ENCODE measurements at places on chromosomes 3 and 15.

GRCh38 chr3:71423151-71423906 is 160.2 kb downstream of the FOXP1 start:
- DNase-seq, result no peak

- no peak for DNase-seq
Observed at GRCh38 chr3:138135833-138136194, 3.6 kb upstream of the A4GNT start.

DNA sequence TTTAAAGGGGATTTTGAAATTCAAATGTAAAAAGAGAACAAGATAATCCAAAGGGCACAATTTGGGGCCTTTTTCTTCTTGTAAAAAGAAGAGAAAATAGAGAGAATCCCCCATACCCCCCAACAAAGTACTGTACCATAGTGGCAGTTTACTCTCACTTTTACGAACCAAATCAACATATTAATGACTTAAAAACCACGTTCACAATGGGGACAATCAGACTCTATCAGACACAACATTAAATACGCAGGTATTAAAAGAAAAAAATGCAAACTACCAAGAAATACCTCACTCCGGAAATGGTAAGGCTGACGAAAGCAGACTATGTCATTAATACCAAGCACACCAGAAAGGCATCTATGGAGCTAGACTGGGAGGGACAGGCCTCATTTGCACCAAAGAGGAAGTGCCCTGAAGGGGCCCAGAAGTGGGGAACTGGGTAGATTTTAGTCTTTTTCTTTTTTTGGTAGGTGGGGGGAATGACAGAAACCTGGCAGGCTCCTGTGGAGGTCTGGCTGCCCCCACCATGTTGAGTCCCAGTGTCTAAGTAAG is 134.3 kb downstream of the TIGIT start:
- DNase-seq, result no peak

DNA sequence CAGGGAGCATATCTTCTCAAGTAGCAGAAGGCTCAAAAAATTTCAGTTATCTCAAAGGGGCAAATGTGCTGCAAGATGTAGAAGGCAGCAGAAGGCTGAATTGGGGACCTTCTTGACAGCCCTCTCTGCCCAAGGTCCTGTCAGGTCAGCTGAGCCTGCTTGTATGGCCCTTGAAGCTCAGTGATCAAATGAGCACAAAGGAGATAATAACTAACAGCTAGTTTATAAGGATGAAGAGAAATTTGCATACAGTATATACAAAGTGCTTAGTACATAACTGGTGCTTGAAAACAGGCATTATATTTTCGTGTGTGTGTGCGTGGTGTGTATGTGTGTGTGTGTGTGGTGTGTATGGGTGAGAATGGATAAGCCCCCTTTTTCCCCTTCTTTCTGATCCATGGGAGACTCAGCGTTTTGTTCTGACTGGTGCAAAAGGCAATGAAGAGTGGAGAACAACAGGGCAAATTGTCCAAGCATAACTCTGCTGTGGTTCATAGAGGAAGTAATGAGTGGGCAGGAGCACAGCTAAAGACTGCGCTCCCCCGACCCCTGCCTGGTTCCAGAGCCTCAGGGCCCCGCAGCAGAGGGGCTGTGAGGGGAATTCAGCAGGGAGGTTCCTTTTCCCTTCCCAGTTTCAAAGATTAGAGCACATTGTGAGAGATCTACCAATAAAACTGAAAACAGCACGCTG is 356.8 kb upstream of the NR2F2 start:
- no peak for DNase-seq

- no peak for DNase-seq
Observed at GRCh38 chr3:141313093-141313683, 55.1 kb upstream of the ZBTB38 start.

DNA sequence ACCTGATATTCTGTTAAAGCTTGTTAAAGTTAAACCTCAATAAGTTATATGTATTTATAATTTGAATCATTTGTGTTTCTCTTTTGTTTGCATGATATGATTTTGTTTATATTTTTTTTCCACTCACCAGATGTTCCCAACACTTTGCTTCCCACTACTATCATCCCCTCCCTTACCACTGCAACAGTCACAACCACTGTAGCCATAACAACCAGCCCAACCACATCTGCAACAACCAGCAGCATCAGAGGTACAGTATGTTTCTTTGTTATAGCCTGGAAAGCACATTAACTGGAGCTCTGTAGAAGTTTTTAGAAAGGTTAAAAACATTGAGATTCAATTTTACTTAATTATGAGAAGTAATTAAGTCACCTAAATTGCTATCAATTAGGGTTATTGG is 1011.9 kb downstream of the VGLL3 start:
- DNase-seq, result no peak

DNA sequence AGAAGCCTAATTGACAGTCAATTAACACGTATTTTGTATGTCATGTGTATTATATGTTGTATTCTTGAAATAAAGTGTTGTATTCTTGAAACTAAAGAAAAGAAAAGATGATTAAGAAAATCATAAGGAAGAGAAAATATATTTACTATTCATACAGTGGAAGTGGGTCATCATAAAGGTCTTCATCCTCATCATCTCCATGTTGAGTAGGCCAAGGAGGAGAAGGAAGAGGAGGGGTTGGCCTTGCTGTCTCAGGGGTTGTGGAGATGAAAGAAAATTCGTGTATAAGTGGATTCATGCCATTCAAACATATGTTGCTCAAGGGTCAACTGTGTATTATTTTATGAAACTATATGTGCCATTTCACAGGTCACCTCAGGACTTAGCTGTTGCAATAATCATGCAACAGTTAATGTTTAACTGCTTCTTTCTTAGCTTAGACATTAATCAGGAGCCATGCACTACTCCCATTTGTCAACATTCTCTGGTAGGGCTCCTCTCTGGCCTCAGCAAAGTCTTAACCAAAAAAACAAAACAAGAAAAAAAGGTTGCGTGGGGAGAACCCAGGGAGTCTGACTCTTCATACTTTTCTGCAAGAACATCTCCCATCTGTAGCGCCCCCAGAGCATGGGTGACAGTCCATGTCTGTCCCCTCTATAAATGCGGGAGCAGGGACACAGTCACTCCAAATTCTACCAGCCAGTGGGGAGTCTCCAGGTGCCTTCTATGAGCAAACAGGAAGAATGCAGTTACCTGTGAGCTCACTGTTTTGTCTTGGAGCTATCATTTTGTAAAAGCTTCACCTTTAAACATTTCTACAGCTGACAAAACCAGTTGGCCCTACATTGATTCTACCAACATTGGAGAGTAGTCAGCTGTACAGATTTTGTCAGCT is 19.9 kb upstream of the LRRC2 start:
- no peak for DNase-seq

- peak; percentile 23 for DNase-seq
Observed at GRCh38 chr3:32577581-32578556, 7.2 kb upstream of the DYNC1LI1 start.

- DNase-seq, result no peak
Observed at GRCh38 chr3:75171630-75172230, 492.4 kb upstream of the FRG2C start.

DNA sequence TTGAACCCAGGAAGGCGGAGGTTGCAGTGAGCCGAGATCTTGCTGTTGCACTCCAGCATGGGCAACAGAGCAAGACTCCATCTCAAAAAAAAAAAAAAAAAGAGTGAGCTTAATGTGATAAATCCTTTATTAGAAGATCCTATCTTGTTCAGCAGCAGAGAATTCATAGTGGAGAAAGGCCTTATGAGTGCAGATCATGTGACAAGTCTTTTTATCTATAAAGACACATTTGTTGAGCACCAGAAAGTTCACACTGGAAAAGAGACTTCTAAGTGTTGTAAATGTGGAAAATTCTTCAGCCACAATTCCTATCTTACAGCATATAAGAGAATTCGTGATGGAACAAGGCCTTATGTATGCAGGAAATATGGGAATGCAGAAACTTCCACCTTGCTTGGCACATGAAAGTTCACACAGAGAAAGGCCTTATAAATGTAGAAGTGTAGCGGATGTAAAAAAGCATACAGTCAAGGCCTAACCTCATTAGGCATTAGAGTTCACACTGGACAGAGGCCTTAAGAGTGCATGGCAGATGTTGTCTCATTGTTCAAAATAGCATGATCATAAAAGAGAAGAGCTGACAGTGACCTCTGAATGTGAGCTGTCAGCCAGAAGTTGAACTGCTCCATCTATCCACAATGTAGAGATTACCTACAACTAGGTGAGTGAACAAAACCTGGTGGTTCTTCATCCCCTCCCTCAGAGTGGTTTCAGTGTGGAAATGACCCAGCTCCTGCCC is 16.7 kb downstream of the ADAM10 start:
- DNase-seq, result no peak

DNA sequence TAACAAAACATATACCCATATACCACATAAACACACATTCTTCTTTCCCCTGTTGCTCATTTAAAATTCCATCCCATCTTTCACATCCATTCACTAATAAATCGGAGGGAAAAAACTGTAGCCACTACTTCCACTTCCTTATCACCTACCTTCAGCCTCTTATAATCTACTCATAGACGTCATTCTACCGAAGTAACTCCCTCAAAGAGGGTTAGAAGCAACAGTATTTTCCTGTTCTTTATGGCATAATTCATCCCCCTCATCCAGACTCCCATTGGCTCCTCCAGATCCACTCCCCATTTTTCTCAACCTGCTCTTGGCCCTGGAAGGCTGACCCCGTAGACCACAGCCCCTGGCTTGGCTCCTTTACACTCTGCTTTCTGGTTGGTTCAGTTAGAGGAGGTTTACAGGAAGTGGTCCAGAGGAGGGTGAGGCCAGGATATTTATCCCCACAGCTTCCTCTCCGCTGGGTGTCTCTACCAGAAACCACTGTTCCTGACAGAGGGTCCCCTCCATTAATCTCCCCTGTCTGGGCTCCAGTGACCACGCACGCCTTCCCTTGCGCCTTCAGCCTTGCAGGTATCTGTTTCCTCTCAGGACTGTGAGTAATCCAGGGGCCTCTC is 46.3 kb downstream of the FMN1 start:
- peak; percentile 9 for DNase-seq

DNA sequence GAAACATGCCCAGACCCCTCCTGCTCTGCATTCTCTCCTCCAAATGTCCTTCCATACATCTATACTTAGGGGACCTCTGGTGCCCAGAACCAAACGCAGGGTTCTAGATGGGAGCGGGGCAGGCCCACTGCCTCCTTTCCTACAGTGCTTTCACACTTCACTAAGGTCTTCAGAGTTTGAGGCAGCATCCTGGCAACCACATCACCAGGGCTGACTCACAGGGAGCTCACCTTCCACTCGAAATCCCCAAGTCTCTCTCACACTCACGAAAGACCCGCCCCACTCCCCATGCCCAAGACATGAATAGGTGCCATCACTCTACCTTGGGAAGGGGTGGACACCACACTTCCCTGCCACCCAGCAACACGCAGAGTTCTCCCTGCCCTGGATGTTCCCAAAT is 18.9 kb downstream of the HOMER2 start:
- DNase-seq, result no peak

GRCh38 chr15:70014860-70015490 is 82.7 kb downstream of the TLE3 start:
- no peak for DNase-seq

- DNase-seq, result no peak
Observed at GRCh38 chr15:23387621-23388190, 33.2 kb downstream of the GOLGA8S start.

DNA sequence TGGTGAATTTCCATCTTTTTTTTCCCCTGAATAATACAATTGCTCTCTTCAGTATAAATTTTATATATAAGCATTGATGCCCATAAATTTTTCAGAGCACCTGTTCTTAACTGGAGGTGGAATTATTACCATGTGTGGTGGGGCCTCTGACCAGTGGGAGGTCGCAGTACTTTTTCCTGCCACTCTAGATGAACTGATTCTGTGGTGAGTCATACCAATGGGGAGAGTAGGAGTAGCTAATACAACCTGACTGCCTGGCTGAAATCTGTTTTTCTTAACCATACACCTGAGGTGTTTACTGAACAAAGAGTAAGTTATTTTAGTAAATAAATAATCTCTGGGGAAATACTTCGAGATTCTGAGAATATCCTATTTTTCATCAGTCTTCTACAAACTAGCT is 67.2 kb downstream of the UNC13C start:
- DNase-seq, result no peak

DNA sequence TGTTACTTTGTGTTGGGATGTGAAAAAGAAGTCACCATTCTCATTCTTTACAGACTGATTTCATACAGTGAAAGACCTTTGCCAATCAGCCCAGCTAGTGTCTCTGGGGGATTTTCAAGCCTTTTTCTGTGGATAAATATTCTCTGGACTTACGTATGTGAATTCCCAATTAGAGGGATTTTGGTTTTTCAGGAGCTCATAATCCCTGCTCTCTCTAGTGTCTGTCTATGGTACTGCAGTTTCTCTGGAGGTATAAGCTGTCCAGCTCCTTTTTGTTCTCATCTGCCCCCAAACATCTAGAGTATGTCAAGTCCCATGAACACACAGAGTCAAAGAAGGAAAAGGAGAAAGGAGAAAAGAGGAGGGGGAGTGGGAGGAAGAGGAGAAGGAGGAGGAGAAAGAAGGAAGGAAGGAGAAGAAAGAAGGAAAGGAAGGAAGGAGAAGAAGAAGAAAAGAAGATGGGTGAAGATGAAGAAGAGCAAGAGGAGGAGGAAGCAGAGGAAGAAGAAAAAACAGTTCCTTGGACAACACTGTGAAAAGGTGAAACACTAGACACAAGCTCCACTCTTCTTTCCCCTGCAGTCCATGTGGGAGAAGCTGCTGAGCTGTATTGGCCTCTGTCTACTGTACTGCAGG is 218.6 kb downstream of the GREM1 start:
- DNase-seq, result no peak

- no peak for DNase-seq
Observed at GRCh38 chr15:81728726-81729125, 317.1 kb downstream of the MEX3B start.
